ENCODE measurements at places on chromosomes 5 and 9. TPM values are rescaled to one million over a fixed set of nuclear protein-coding genes. Genes with fewer than 3 reads are reported as not detected.

DNA sequence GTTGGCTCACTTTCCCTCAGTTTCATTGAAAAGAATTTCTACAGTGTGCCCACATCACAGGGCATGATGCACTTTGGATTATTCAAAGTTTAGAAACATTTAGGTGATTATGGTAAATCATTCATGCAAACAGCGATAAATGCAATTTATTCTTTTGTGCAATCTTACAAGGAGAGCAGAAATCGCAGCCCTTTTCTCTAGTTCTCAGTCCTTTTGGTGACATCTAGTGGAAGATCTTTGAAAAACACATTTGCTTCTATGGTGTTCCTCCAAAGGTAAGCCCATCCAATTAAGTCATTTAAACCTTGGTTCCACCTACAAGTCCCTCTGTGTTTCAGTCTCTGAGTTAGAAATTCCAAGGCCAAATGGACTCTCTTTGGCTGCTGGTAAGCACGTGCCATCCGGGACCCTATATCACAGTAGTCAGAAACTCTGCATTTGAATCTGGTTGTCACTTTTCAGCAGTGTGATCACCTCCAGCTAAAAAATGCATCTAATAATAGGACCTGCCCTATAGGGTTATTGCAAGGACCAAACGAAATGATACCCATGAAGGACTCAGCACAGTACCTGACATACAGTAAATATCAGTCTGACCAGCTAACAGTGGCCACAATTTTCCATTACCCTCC, 66.4 kb downstream of the MACROH2A1 start:
- DNase-seq: peak; percentile 54

PKN3 gene
- total RNA-seq: 8.2 TPM

DNA sequence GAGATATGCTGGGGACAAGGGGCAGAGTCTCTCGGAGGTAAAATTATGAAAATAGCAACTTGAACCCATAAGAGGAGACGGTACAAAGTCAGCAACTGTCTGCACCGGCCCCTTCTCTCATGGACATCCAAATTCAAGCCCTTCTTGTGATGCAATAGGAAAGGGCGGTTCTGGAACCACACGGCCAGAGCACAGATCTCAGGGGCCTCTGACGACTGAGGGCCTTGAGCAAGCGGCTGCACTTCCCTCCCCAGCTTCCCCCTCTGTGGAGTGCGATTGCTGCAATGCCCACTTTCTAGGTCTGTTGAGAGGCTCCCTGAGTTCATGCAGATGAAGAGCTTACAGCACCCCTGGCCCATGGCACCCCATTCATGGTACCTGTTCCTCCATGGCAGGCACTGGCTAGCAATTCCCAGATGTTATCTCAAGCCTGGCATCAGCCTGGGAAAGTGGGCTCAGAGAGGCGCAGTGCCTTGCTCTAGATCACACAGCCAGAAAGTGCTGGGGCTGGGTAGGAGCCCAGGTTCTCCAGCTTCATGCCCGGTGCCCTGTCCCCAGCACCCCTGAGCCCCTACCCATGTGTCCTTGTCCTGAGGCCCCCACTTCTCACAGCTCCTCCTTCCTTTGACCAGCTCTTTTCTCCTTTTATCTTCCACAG, 17.7 kb upstream of the CPLX2 start:
- no peak for DNase-seq

DNA sequence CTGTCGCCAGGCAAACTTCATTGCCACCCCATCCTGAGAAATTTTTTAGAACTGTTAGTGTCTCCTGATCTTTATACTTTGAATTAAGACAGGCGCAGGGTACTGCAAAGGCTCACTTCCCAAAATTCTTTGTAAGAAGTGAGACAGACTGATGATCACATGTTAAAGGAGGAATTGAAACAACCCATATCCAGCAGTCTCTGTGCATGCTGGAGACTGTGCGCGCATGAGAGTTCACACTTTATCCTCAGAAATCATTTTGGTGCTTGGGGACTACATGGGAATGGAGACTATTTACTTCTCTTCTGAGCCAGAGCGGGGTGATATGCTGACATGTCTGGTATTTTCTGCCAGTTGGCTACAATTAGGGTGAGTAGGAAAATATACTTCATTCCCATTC, 91.2 kb downstream of the ZNF474 start:
- DNase-seq: no peak

DNA sequence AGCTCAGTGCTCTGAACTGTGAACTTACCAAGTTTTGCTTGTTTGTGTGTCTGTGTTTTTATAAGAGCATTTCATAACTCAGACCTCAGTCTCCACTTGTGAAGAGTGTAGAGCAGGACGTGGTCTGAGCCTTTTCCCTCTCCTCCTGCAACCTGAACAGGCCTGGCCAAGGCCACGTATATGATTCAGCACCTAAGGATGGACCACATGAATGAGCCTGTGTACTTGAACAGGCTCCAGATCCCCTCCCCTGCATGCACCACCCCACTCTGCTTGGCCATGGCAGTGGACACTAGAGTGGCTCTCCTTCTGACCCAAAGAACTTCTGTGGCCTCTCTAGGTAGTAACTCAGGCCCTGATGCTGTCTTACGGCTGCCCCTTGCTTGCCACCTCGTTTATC, 125.9 kb upstream of the FSTL4 start:
- no peak for DNase-seq

PPP1R26 gene
- 33.5 TPM for total RNA-seq
